ENCODE measurements at places on chromosomes 13 and 19.
A peak's percentile ranks its signal among the peaks of the same experiment; 100 is the strongest.

GRCh38 chr19:19366434-19367396 is 38.8 kb upstream of the GATAD2A start:
- DNase-seq = peak; percentile 68

- DNase-seq = no peak
Observed at GRCh38 chr19:34787059-34787824, 14.2 kb upstream of the ZNF599 start.

DNA sequence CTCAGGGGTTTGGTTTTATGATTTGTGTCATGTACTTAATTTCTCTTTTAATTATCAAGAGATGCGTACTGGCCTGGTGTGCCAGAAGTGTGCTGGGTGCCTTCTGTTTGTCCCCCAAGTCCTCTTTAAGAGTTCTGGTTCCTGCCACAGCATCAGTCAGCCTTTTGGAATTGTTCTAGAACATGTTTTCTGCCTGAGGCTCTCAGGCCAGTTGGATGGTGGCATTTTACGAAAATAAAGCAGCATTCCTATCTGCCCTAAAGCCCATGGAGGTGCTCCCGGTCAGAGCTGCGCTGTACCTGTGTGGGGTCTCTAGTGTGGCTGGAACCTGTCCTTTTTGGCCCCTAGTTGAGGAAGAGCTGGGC is 54.1 kb downstream of the TSSK6 start:
- no peak for DNase-seq

- no peak for DNase-seq
Observed at GRCh38 chr19:1434040-1434366, 4.2 kb upstream of the RPS15 start.

- DNase-seq = no peak
Observed at GRCh38 chr13:34583181-34583580, 358.9 kb upstream of the NBEA start.

DNA sequence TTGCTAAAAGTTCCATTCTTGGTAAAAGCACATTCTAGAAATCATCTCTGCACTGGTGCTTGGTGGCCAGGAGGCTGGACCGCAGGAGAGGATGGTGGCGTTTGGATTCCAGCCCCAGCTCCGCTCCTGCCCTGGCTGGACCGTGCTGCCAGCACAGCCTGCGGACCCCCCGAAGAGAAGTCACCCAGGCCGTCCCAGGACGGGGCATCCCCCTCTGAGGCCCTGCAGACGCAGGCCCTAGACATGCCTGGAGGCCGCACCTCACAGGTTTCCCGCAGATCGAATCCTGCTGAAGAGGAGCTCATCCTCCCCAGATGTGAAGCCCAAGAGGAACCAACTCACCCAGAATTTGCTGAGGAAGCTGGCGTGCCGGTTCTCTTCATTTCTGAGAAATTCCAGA is 159.0 kb downstream of the TEX29 start:
- no peak for DNase-seq

GRCh38 chr19:42325896-42326771 is 699 bp downstream of the MEGF8 start:
- peak; percentile 23 for DNase-seq

DNA sequence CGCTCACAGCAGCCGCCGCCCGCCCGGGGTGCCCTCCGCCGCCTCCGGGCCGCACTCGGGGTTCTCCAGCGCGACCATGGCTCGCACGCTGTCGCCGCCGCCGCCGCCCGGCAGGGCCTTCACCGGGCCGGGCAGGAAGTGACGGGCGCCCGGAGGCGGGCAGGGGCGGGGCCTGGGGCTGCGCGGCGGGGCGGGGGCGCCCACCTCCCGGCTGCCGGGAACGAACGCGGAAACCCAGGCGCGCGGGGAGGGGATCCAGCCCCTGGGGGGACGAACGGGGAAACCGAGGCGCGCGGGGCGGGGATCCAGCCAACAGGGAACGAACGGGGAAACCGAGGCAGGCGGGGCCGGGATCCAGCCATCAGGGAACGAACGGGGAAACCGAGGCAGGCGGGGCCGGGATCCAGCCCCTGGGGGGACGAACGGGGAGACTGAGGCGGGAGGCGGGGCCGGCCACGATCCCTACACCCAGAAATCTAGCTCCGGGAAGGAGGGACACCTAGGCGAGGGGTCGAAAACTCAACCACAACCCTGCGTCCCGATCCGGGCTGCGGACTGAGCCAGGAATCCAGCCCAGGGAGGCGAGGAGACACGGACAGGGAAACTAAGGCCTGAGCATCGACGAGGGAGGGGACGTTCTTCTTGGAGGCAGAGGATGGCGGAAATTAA is at the start of gene R3HDM4:
Gene R3HDM4 (minus strand): TSS at position 140 of the 669 bp plus-strand sequence. CDS start 62 bp downstream, at position 78.
- DNase-seq = peak; percentile 80

GRCh38 chr19:30999726-31000125 is 349.5 kb downstream of the TSHZ3 start:
- DNase-seq = no peak

- DNase-seq = no peak
Observed at GRCh38 chr13:54742984-54743383, 1714.4 kb downstream of the OLFM4 start.

- no peak for DNase-seq
Observed at GRCh38 chr19:35901055-35901644, 810 bp upstream of the NFKBID start.

DNA sequence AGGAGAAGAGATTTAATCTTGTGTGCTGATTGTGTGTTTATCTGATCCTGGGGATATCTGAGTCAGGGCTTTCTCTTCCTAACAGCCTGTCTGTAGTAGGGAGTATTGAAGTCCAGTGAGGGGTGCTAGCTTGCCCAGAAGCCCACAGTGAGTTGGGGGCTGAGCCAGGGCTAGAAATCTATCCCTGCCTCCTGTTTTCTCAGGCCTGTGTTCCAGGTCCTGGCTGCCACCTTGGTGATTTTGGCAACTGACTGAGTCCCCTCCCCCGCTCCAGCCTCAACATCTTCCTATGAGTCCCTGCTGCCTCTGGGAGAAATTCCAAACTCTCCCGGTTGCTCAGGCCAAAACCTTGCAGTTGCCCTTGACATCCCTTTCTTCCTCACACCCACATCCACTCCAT is 7.7 kb upstream of the NOVA2 start:
- no peak for DNase-seq

GRCh38 chr13:78364711-78365110 is 238.6 kb downstream of the POU4F1 start:
- no peak for DNase-seq

GRCh38 chr13:42924344-42924743 is 67.7 kb downstream of the EPSTI1 start:
- no peak for DNase-seq

DNA sequence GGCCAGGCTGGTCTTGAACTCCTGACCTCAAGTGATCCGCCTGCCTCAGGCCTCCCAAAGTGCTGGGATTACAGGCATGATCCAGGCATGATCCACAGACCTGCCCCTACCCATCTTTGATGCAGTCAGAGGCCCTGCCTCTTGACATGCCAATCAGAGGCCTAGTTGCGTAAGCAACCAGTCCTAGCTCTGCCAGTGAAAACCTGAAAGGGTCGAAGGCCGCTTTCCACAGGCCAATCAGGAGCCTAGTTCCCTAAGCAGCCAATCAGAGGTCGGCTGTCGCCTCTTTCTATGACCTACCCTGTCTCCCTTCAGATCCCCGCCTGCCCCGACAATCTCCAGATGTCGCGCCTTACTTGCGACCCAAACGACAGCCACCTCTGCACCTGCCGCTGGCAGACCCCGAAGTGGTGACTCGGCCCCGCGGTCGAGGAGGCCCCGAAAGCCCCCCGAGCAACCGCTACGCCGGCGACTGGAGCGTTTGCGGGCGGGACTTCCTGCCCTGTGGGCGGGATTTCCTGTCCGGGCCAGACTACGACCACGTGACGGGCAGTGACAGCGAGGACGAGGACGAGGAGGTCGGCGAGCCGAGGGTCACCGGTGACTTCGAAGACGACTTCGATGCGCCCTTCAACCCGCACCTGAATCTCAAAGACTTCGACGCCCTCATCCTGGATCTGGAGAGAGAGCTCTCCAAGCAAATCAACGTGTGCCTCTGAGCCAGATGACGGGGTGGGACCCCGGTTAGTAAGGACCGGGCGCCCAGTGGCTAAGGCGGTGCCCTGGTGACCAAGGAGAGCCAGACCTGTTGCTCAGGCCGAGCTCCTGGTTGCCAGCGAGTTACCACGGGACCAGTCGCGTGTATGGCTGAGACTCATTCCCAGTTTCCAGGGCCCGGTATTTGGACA is 6.3 kb downstream of the SYDE1 start:
- DNase-seq = no peak

GRCh38 chr13:76499891-76500290 is 386.3 kb downstream of the KCTD12 start:
- no peak for DNase-seq

DNA sequence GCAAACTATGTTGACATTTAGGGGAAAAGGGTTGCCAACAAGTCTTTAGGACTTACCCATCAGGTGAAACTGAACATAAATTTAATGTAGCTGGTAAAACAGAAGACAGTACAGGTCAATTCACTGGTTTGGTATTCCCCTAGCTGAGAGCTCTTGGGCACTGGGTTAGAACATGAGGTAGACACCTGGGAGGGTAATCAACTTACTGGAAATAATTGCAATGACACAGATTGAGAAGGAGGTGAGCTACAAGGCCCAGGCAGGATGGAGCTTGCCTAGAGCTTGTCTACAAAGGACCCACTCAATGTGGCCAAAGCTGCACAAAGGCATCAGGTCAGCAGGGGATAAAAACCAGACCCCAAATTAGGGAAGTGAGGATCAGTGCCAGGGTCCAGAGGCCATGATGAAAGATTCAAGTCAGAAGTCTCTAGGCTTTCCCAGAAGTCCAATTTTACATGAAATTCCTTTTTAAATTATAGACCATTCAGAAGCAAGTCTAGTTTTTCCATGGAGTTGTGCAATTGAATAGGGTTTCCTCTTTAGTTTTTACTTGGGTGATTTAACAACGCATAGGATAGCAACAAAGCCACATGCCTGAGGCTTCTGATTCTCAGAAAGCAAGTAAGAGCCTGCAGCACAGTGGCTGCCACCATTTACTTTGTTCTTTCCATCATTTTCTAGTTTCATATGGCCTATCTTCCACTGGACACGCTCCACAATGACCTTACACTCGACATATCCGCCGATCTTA is 194.0 kb downstream of the NDFIP2 start:
- no peak for DNase-seq

DNA sequence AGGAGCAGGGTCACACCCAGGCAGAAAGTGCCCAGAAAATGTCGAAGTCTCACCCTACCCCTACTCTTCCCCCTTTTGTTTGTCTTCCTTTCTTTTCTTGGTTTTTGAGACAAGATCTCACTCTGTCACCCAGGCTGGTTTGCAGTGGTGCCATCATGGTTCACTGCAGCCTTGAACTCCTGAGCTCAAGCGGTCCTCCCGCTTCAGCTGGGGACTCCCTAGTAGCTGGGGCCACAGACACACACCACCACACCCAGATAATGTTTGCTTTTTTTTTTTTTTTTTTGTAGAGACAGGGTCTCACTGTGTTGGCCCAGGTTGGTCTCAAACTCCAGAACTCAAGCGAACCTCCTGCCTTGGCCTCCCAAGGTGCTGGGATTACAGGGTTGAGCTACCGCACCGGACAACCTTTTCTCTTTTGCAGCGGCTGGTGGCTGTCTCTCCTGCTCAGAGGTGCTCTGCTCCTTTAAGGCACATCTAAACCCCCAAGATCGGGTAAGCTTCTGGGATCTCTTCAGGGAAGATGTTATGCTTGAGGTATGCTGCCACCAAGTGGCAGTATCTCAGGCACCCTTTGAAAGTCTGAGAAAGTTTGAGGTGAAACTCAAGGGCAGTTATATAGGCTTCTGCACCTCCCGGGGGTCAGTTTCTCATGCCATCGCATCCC is 22.4 kb upstream of the EBI3 start:
- DNase-seq = no peak

GRCh38 chr19:18499055-18499775 is 22.7 kb downstream of the ELL start:
- no peak for DNase-seq

DNA sequence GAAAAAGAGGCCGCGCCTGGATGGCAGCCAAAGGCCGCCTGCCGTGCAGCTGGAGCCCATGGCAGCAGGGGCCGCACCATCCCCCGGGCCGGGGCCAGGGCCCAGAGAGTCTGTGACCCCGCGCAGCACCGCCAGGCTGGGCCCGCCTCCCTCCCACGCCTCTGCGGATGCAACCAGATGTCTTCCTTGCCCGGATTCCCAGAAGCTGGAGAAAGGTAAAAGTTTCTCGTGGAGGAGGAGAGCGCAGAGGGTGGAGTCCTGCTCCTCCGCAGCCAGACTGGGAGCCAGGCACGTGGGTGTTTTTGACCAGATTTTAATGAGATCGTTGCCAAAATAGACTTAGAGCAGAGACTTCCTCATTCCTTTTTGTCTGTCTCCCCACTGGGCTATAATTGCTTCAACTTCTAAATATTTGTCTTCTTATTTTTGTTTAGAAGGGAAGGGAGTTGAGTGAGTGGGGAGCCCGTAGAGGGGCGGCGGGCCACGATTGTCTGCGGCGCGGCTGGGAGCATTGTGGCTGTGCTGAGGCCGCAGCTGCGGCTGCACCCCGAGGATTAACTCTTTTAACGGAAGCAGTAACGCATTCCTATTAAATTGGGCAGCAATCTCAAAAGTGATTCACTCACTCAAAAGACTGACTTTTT is 22.8 kb upstream of the NDUFS7 start:
- no peak for DNase-seq

DNA sequence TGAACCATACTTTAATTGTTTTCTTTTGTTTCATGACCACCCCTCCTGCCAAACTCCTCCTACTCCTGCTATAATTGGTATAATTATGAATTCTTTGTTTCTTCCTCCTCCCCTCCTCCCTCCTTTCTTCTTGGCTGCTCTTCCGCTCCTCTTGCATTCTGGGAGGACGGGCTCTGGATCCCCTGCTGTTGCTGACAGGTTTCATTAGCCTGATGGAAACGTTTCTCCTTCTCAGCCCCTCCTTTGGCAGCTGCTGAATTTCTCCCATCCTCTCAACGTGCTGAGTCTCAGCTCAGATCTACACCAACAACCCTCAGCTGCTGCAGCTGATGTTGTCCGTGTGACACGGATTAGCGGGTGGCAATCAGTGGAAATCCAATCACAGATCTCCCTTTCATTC is 97.1 kb upstream of the UBAC2 start:
- DNase-seq = no peak

DNA sequence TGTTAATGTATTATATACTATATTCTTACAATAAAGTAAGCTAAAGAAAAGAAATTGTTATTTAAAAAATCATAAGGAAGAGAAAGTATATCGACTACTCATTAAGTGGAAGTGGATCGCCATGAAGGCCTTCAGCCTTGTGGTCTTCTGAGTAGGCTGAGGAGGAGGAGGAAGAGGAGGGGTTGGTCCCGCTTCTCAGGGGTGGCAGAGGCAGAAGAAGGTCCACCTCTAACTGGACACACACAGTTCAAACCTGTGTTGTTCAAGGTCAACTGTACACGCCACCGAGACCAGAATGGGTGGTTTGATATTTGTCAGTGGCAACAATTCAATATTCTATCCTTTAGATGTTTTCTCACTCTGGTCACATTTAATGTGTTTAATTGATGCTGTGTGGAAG is 67.2 kb downstream of the ALOX5AP start:
- DNase-seq = no peak

GRCh38 chr13:103466761-103467160 is 400.5 kb upstream of the SLC10A2 start:
- no peak for DNase-seq

GRCh38 chr13:65677906-65678305 is 1552.2 kb downstream of the PCDH9 start:
- no peak for DNase-seq

All from activated T-helper 2 cell treated with anti-CD3 and anti-CD28 coated beads, Interferon-gamma antibody, Interleukin-2, Interleukin-4, amounts not matched to agents 10 μg/mL and 5 μg/mL and 100 μg/mL, durations not matched to agents 14 hours and 24 hours and 36 hours (primary cell).